Stromal cell of bone marrow (primary cell): ENCODE measurements at places on chromosomes 4 and X.
A peak's percentile ranks its signal among the peaks of the same experiment; 100 is the strongest.

GRCh38 chr4:181006499-181007260 is 1236.5 kb upstream of the TENM3 start:
- no peak for DNase-seq

- DNase-seq, result peak; percentile 75
Measured at GRCh38 chrX:102765217-102765616, 44.7 kb downstream of the GPRASP3 start.

GRCh38 chrX:110284159-110284558 is 33.7 kb downstream of the AMMECR1 start:
- DNase-seq, result peak; percentile 57

- peak; percentile 63 for DNase-seq
Measured at GRCh38 chrX:3286196-3286945, 60.1 kb downstream of the MXRA5 start.

DNA sequence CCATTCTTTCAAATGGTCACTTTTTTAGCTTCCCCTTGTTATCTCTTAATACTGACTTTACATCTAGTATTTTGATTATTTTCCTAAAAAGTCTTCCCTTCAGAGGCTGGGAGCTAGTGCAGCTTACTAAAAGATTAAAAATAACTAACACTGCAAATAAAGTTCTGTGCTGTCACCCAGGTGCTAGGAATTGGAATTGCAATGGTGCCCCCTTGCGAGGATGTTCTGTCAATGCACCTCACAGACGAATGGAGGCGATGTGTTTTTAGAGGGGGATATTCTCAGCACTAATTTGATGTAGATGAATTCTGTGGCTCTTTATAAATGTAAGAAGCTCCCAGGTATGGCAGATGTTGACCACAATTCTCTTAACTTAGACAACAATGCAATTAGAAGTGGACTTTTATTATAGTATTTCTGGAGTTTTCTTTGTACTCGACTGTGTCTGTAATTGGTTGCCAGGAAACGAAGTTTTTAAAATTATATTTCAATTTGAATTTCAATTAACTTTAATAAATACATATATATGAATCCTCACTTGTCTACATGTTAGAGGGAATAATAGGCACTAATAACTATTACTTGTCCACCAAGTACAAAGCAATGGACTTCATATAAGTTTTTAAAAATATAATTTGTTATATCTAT is 22.0 kb upstream of the SMIM31 start:
- peak; percentile 27 for DNase-seq

DNA sequence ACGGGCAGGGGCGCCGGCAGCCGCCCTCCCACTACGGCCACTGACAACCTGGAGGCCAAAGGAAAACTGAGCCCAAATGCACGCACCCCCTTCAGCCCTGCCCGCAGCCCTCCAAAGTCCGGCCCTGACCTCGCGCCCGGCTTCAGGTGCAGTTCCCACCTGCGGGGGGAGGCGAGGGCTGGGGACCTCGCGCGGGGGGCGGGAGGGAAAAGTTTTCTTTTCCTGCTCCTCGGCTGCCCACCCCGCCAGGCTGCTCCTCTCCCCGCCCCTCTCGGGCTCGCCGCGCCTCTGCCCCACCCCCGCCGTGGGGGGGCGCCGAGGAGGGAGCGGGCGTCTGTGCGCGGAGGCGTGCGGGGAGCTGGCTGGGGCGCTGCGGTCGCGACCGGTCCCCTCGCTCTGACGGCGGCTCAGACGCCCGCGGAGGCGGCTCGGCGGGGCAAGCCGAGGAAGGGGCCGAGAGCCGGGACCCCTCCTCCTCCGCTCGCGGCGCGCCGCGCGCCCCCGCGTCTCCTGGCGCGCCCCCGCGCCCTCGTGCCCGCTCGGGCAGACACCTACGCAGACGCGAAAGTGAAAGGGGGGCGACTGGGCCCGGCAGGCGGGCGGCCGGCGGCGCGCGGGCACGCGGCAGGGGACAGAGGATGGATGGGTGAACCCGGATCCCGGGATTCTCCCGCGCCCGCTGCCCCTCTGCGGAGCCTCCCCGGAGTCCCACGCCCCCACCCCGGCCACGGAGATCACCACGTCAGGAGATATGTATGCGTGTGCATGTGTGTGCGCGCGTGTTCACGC is 3.1 kb upstream of the NR3C2 start:
- DNase-seq, result no peak

GRCh38 chr4:172596206-172596605 is 572.4 kb upstream of the GALNT7 start:
- no peak for DNase-seq

GRCh38 chr4:183407635-183408464 is 36.6 kb upstream of the CDKN2AIP start:
- DNase-seq, result no peak
